ENCODE measurements at places on chromosomes 11 and 22.

DNA sequence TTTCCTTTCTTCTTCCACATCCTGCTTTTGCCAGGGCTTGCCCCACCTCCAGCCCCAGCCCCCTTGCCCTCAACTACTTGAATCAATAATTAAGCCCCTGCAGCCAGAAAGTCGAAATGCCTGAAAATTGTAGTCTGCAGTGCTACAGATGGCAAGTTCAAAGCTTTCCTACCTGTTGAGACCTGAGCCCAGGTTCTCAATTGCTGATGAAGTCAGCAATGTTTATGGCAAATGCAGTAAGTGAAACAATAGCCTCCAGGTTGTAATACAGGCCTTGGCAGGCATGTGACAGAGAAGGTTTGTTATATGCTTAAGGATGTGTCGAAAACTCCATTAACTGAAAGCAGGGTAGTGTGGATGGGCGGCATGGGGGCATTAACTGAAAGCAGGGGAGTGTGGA, 181.1 kb upstream of the SESN3 start:
- no peak for DNase-seq

DNA sequence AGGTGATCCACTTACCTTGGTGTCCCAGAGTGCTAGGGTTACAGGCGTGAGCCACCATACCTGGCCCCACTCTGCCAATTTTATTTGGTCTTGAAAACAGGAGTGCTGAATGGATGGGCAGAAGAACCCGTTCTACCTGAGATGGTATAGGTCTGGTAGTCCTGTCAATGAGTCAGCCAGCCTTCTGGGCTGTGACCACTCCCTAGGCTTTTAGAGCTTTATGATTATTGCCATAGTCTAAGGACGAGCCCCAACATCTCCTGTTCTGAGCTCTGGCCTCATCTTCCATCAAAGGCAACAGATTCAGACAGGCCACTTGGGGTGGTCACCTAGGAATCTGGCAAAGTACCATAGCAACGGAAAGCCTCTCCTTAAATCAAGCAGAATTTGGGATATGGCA, 11.5 kb downstream of the ZDHHC5 start:
- DNase-seq = no peak

DNA sequence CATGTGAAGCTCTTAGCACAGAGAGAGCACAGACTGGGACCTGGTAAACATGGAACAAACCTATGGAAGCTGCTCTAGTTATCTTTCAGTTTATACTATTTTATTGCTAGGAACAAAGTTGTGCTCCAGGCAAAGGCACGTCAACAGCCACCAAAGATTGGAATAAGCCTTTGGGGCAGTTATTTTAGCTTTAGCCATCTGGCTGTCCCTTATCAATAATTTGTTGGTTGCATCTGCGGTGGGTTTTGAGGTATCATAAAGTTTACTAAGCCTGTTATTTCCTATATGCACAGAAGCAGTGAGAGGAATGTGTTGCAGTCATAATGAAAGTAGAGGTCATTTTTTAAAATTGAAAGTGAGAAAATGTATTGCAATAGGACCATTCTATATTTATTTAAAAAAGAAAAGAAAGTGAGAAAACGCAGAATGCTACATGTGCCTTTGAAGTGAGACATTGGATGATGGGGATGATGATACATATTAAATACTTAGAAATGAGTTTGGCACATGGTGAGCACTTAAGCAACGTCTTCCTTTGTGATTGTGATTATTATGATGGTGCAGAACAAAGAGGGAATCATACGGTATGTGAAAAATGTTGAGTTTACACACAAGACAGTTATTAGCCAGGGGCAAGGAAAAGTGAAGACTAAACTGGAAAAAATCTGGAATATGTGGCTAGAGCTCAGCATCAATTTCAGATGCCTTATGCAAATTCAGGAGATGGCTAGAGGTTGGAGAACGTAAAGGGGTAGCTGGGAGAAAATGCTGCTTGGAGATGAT, 58.3 kb downstream of the PRR5L start:
- DNase-seq = peak; percentile 87

DNA sequence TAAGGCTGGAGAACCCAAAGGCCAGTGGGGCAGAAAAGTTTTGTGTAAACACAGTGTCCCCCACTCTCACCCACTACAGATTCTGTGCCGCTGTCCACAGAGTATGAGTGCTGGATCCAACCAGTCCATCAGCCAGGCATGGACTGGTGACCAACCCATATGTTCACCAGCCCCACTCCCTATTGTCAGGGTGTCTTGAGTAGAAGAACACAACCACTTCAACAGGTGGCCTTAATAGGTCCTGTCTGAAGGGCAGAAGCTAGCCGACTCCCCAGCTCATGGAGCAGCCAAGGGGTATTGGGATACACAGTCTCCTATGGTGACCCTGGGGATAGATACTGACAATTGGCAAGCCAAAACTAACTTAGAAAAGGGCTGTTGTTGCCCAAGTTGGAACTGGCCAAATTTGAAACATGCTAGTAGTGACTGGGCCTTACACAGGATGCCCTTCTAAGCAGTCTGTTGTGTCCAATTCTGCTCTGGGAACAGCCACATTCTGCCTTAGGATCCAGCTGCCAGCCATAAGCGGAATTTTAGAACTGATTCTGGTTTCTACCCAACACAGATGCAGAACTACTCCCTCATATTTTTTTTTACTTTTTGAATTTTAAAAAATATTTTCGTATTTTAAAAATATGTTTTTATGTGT, 19.8 kb upstream of the PGM2L1 start:
- no peak for DNase-seq

DNA sequence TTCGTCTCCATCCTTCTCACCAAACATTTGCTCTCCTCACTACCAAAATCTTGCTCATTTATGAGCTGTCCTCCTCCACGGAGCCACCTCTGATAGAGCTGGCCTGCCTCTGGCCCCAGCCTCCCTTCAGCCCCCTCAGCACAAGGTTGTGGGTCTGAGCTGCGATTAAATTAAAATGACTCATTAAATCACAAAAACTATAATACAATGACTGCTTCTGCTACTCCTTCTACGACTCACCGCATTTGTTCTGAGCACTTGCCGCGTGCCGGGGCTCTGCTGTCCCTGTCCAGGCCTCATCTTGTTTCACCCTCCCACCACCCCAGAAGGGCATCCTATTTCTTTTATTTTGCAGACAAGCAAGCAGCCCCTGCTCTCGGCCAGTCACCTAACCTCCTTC, 49.2 kb upstream of the TIMP3 start:
- DNase-seq = no peak

DNA sequence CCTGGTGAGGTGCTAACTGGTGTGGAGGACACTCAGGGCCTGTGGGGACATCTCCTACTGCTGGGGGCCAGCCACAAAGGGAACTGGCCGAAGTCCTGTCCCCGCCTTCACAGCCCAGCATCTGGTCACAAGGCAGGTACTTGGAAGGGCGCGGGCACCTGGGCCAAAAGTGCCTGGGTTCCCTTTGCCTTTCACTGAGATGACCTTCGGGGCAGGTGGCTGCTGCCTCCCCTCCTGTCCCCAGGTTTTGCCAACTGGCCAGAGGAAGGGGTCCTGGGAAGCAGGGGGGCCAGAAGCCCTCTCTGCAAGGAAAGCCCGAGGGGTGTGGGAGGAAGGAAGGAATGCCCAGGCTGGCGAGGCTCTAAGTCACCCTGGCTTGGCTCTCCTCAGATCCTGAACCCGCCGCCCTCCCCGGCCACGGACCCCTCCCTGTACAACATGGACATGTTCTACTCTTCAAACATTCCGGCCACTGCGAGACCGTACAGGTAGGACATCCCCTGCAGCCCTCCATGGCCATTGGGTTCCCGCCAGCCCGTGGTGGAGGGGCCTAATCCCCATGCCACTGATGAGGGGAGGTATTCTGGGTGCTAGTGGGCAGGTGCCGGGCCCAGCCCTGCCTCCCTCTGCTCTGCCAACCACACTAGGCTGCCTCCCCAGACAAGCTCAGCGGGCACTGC, 14.4 kb upstream of the PPP6R3 start:
- no peak for DNase-seq

DNA sequence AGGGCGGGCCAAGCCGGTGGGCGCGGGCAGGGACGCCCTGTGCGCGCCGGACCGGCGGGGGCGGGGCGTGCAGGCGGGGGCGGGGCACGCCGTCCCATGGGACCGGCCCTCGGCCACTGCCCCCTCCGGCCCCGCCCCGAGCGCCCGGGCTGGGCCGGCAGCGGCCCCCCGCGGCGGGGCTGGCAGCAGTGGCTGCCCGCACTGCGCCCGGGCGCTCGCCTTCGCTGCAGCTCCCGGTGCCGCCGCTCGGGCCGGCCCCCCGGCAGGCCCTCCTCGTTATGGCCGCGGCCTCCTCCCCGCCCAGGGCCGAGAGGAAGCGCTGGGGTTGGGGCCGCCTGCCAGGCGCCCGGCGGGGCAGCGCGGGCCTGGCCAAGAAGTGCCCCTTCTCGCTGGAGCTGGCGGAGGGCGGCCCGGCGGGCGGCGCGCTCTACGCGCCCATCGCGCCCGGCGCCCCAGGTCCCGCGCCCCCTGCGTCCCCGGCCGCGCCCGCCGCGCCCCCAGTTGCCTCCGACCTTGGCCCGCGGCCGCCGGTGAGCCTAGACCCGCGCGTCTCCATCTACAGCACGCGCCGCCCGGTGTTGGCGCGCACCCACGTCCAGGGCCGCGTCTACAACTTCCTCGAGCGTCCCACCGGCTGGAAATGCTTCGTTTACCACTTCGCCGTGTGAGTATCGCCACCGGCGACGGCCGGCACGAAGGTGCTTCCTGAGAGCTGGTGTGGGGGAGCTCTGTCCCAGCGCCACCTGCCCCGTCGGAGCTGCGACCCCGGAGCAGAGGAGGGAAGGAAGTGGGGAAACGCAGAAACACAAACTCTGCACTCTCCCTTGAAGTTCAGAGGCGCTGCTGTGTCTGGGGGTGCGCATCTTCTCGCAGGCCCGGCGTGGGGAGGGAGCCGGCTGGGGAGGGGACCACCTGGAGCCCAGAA, at the start of gene KCNQ1:
Gene KCNQ1 (plus strand): TSS at position 188 of the 925 bp plus-strand sequence. CDS start 91 bp downstream, at position 279.
- no peak for DNase-seq

- no peak for DNase-seq
These were observed 1.3 kb upstream of the KMT5B start for GRCh38 chr11:68214173-68215086.

- no peak for DNase-seq
These were observed 2.1 kb downstream of the RTN3 start for GRCh38 chr11:63683133-63683991.

DNA sequence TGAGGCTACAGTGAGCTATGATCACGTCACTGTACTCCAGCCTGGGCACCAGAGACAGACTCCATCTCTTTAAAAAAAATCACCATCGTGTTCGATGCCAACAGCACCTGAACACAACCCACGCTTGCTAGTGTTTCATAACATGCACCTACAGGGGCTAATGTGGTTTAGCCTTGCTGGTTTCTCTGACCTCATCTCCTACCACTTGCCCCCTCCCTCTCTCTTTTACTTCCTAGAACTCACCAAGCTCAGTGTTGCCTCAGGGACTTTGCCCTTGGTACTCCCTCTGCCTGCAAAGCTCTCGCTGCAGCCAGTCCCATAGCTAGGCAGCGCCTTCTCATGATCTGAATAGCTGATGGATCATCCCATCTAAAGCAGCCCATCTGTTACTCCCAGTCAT, 99.8 kb downstream of the FBXO7 start:
- DNase-seq = no peak

DNA sequence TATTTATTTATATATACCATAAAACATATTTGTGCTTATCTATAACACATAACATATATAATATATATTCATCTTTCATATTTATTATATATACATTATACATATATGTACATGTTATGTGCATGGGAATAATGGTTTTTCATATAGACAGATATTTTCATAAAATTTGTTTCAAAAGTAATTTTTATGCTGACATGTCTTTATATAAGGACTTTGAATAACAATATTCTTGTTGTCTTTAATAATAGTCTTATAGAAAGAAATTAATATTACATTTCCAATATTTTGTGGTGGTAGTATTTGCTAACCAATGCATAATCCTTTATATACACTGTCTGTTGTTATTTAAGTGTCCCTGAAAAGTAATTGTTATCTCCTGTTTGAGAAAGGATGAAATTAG, 49.6 kb downstream of the GRM5 start:
- no peak for DNase-seq

DNA sequence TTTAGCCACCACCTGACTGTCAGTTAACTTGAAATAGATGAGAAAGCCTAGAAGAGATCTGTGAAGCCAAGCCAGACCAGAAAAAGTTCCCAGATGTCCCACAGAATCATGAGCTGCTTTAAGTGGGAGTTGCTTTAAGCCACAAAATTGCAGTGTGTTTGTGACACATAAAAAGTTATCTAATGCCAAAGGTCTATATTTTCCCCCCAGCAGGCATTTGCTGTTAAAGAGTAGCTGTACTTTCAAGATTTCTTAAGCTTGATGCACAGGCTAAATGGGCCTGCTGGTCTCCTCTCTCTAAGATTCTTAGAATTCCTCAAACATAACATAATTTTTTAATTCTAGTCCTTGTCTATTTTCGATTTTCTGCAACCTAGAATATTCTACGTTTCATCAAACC, 825.7 kb downstream of the FAM181B start:
- DNase-seq = no peak

DNA sequence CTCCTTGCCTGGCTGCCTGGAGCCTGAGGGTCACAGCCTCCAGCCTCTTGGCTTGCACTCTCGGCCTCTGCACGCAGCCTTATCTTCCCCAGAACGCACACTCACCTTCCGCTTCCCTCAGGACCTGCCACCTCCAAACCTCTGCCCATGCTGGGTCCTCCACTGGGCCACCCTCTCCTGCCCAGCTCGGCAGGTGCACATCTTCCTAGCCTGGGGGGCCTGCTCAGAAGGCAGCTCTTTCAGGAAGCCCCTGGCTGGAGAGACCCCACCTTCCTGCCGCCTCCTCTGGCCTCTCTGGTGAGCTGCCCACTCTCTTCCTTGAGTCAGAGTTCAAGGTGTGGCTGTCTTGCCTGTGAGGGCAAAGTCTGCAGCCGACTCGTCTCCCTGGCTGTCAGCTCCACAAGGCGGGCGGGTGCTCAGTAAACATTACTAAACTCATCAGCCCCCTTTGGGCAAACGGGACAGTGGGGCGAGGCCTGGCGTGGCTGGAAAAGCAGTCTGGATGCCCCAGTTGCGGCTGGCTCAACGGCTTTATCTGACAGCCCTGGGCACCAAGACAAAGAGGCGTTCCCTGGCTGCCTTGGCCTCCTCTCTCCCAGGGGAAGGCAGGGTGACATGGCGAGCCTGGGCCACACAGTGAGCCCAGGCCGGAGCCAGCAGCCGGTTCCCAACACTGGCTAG, 1.7 kb upstream of the LINC01488 start:
- DNase-seq = no peak

GRCh38 chr11:116814502-116814901, 8.6 kb downstream of the APOA4 start:
- no peak for DNase-seq

GRCh38 chr11:122843281-122844141, 5.2 kb downstream of the CRTAM start:
- DNase-seq = no peak

- DNase-seq = no peak
These were observed 18.5 kb downstream of the FIBIN start for GRCh38 chr11:27012234-27012921.

- DNase-seq = no peak
These were observed 28.6 kb downstream of the SNAP29 start for GRCh38 chr22:20887375-20887774.

DNA sequence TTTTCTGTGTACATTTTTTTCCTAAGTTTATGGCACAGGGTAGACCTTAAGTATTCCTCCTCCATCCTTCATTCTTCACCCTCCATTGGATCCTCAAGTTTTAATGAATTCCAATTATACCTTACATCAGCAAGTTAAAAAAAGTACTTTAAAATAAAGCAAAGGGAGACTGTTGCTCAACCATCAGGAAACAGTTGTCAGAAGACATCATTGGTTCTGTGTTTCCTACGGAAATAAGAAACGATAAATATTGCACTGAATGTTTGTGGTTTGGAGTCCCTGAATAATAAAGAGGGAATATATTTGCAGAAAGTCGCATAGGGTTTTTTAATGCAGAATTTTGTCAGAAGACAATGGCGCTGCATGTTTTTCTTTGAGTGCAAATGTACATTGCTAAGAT, 28.1 kb upstream of the LDHA start:
- no peak for DNase-seq
